Cortex of kidney (tissue), 1 donor: ENCODE measurements at places on chromosomes 7 and 10.

- no peak for DNase-seq
These were observed 31.6 kb downstream of the CHAT start for GRCh38 chr10:49645417-49645816.

DNA sequence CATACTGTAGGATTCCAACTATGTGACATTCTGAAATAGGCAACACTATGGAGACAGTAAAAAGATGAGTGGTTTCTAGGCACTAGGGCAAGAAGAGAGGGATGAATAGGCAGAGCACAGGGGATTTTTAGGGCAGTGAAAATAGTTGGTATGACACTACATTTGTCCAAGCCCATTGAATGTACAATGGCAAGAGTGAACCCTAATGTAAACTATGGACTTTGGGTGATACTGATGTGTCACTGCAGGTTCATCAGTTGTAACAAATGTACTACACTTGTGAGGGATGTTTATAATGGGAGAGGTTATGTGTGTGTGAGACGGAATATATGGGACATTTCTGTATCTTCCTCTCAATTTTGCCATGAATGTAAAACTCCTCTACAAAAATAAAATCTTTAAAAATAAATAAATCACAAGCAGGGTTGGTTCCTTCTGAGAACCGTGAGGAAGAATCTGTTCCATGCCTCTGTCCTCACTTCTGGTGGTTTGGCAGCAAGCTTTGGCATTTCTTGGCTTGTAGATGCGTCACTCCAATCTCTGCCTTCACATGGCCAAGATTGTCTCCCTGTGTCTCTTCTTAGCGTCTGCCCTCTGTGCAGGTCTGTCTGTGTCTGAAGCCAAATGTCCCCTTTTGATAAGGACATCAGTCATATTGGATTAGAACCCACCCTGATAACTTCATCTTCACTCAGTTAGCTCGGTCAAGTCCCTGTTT is 83.1 kb upstream of the AGBL3 start:
- DNase-seq, result no peak

DNA sequence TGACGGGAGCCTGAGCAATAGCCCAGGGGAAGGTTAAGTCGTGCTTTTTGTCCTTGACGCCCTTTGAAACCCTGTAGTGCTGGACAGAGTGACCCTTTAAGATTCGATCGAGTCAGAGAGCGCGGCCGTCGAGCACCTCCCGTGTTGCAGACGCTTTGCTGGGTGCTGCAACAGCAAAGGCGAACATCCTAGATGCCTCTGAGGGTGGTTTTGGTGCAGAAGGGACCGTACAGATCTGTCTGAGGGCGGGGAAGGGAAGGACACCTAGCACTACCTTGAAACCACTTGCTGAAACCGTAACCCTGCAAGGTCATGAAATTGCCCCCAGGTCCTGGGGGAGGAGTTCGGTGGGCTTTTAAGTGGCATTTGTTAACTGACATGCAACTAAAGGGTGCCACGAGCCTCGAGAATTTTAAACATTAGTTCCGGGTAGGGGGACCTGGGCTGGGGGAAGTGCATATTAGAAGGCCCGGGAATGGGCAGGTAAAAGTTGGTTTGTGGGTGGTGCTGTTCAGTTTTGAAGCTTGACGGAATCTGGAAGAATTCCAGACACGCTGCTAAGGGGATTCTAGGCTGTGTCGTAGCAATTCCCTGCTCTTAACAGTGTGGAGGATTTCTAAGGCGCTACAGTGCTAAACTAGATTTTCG is 786 bp downstream of the ATP5F1C start:
- DNase-seq, result no peak

GRCh38 chr7:123746055-123746454 is 2.7 kb downstream of the WASL start:
- DNase-seq, result no peak

DNA sequence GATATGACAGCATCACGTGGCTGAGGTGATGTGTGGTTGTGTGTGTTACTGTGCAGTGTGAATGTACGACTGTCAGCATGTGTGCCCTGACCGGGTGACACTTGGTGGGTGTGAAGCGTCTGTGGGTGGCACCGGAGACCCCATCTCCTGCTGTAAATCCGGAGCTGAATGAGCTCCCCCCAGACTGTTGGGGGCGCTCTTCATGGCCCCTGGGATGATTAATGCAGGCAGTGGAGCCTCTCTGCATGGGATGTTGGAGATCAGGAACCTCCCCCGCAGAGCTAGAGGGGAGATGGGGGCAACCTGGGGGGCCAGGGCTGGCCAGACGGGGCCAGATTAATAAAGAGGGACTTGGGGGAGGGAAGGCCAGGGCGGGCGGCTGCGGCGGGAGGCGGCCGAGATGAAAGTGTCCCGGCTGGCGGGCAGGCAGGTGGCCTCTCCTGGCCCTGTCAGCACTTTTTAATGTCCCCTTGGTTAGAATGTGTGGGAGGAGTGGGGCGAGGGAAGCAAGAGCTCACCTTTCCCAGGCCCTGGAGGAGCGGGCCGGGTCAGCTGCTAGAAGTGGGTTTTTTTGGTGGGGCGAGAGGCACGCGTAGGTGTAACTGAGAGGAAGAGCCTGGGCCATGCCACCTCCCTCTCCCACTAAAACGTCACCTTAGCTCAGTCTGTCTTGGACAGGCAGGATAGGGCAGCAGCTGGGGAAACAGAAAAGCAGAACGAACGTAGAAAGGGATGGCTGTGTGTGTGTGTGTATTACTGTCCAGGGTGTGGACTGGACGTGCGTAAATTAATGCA is 34.1 kb downstream of the HIF1AN start:
- no peak for DNase-seq

- no peak for DNase-seq
These were observed 1.8 kb downstream of the RP9 start for GRCh38 chr7:33107136-33108066.

GRCh38 chr7:4733936-4734528 is 41.4 kb upstream of the AP5Z1 start:
- DNase-seq, result no peak

DNA sequence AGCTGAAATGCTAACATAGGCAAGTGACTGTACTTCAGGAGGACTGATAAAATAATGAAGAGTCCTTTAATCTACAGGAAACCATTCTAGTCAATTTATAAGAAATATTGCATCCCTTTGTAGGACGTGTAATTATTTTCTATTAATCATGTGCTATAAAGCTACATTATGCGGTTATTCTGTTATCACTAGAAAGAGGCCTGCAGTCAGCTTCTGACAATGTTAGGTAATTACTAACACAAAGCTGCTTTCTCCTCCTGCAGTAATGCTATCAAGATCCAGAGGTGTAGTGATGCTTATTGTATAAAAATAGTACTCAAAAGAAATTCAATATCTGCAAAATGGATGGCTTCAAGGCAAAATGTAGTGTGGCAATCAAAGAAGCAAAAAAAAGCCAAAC is 191.1 kb downstream of the SKAP2 start:
- no peak for DNase-seq

- DNase-seq, result no peak
These were observed 136.3 kb downstream of the DPY19L1 start for GRCh38 chr7:34900891-34901513.

- no peak for DNase-seq
These were observed 2.1 kb downstream of the ADK start for GRCh38 chr10:74153123-74153522.

DNA sequence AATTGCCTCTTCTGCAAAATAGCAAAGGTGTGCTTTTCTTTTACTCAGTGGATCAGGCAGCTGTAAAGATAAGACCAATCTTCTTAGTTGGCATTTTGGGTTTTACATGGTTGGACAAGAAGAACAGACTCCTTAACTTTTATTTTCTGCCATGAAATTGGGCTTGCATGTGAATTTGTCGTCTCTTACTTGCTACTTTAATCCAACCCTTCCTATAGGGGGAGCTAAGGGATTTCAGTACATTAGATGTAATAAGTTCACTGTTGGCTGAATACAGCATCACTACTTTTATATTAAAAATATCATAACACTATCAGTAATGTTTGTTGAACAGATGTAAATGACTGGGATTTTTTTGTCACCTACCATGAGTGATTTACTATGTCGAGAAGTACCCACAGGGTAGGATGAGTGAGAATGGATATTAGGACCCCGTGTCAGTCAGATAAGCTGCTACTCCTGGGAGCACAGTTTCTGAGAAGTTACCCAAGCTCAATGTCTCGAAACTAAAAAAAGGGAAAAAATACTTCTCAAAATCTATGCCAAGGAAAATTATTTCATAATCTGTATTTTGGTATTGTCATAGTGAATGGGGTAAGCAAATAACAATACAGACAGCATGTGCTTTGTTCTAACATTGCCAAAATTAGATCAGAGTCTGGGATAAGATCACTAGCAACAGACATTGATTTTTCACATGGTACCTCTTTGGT is 127.4 kb upstream of the AGR3 start:
- no peak for DNase-seq

DNA sequence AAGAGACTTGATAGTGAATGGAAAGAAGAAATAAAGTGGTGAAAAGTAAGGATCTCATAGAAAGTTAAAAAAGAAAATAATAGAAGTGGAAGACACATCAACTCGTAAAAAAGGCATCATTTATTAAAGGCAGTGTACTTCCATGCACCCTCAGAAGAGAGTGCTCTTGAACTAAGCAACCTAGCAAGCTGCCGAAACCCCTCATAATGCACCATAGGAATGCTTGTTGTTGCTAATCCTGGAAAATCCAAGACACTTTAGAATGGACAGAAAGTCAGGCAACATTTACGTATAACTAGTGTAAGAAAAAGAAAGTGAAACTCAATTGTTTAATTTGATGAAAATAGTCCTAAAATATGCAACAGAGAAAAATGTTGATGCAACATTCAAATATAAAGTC is 12.8 kb downstream of the TFPI2 start:
- DNase-seq, result no peak

- no peak for DNase-seq
These were observed 27.8 kb downstream of the MKX start for GRCh38 chr10:27717861-27718260.
